Liver (tissue), 10 donors: ENCODE measurements at places on chromosomes 4 and X. TPM values are rescaled to one million over a fixed set of nuclear protein-coding genes. Genes with fewer than 3 reads are reported as not detected.
A peak's percentile ranks its signal among the peaks of the same experiment; 100 is the strongest.

GRCh38 chr4:13918110-13918509 is 290.6 kb upstream of the BOD1L1 start:
- H3K27me3 ChIP-seq, result no peaks in the 10 kb centered on the region
- no peak overlapping the region for H3K4me3 ChIP-seq
- DNase-seq, result no peak
- no peak overlapping the region for H3K27ac ChIP-seq
- no peaks in the 10 kb centered on the region for H3K4me1 ChIP-seq

GRCh38 chrX:12753366-12753765 is 37.8 kb upstream of the PRPS2 start:
- no peak overlapping the region for H3K4me3 ChIP-seq
- no peaks in the 10 kb centered on the region for H3K36me3 ChIP-seq
- H3K27me3 ChIP-seq, result no peaks in the 10 kb centered on the region
- DNase-seq, result no peak
- no peak overlapping the region for H3K27ac ChIP-seq

DNA sequence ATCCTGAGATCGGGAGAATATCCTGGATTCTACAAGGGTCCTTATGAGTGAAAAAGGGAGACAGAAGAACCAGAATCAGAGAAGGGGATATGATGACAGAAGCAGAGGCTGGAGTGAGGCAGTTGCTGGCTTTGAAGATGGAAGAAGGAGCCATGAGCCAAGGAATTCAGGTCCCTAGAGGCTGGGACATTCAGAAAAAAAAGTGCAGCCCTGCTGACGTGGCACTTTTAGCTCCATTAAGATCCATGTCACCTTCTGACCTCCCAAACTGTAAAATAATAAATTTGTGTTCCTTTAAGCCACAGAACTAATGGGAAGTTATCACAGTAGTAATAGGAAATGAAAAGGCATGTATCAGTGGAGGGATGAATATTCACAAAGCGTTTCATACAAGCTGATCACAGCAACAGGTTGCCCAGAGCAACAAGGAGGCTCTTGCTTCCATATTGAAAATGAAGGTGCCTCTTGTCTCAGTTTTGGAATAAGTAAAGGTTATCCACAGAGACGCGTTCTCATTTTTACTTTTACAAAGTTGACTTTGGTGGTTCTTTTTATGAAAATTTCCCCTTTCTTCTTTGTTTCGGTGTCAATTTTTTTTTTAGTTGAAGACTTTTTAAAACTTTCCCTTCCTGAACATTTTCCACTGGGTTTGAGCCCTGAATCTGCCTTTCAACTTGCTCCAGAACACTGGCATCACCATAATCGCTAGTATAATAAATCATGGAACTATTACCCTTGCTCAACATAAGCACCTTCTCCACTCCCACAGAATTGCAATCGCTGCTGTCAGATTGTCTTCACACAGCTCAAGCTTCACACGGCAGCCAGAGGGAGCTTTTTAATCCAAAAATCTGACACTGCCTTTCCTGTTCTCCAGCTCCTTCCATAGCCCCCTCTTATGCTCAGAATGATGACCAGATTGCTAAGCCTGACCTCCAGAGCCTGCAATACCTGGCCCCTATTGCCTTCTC is 127.6 kb upstream of the RBPJ start:
- no peak for DNase-seq
- no peak overlapping the region for H3K27ac ChIP-seq

DNA sequence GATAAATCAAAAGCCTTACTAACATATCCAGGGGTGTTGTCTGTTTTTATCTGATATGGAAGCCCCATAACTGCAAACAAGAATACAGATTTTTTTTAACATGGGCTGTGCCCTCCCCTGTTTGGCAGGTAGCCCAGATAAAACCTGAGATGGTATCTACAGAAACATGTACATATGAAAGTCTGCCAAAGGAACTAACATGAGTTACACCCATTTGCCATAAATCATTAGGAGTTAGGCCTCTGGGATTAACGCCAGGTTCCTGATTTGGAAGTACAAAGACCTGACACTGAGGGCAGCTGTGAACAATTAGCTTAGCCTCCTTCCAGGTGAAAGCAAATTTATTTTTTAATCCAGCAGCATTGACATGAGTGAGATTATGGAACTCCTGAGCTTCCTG is 264.3 kb downstream of the TECRL start:
- H3K4me3 ChIP-seq, result no peak overlapping the region
- no peaks in the 10 kb centered on the region for H3K27me3 ChIP-seq
- H3K27ac ChIP-seq, result no peak overlapping the region
- DNase-seq, result no peak

GRCh38 chr4:173919196-173919595 is 364.3 kb downstream of the FBXO8 start:
- H3K4me1 ChIP-seq, result no peaks in the 10 kb centered on the region
- H3K27ac ChIP-seq, result no peak overlapping the region
- no peaks in the 10 kb centered on the region for H3K27me3 ChIP-seq
- no peak overlapping the region for H3K4me3 ChIP-seq
- no peaks in the 10 kb centered on the region for H3K36me3 ChIP-seq

CLDN22 gene
- polyA plus RNA-seq, result not detected

DNA sequence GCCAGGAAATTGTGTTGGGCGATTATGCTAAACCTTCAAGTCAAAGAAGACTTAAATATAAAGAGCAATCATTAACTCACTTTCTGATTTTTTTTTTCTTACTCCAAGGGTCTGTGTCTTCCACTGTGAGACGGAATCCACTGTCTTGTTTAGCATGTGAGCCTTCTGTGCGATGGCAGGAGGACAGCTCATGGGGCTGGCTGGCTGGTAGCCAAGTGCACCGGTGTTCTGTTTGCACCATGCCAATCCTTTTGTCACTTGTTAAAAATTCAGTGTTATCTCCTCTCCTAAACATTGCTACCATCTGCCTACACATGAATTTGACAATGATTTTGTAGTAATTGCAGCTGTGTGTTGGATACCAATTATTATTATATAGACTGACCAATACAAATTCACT is 1056.3 kb upstream of the IGFBP7 start:
- no peak overlapping the region for H3K27ac ChIP-seq
- H3K4me3 ChIP-seq, result no peak overlapping the region
- no peak for DNase-seq
- no peaks in the 10 kb centered on the region for H3K4me1 ChIP-seq

TCP11X2 gene
- not detected for polyA plus RNA-seq

DNA sequence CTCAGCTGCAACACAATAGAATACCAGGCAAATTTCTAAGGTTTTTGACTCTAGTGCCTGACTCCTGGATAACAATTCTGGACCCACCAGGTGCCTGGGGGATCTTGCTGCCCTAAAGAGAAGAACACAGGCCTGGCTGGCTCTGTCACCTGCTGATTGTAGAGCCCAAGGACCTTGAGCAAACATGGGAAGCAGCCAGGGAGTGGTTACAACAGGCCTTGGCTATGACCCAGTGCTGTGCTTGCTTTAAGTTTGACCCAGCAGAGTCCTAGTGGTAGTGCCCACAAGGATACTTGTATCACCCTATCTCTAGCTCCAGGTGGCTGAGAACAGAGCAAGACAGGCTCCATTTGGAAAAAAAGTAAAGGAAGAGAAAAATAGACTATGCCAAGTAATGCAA is 176.8 kb upstream of the DCAF12L2 start:
- no peak overlapping the region for H3K27ac ChIP-seq
- DNase-seq, result no peak
- H3K27me3 ChIP-seq, result no peaks in the 10 kb centered on the region

GRCh38 chr4:156193106-156193505 is 239.4 kb upstream of the CTSO start:
- H3K4me1 ChIP-seq, result peaks cover 29% of the 10 kb centered on the region
- H3K4me3 ChIP-seq, result no peak overlapping the region
- peak overlapping the region; percentile 54 for H3K27ac ChIP-seq
- no peaks in the 10 kb centered on the region for H3K36me3 ChIP-seq

- no peak for DNase-seq
- no peaks in the 10 kb centered on the region for H3K27me3 ChIP-seq
- H3K4me1 ChIP-seq, result no peaks in the 10 kb centered on the region
- H3K27ac ChIP-seq, result no peak overlapping the region
Observed at GRCh38 chr4:76764251-76764650, 133.7 kb downstream of the SOWAHB start.

DNA sequence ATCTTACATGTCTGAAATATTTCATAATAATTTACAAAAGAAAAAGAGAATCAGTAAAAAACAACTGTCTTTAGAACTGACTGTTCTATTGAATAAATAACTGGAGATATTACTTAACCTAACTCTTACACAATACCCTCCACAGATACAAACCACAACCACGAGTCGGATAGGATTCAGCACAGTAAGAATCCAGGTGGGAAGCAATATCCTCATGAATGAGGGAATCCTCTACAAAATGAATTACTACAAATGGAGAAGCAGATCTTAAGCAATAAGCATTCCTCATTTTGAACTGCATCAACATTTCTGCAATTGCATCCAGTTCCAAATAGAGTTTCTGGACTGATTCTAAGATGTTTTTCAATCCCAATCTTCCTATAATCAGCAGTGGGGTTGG is 227.1 kb downstream of the SH2D1A start:
- H3K36me3 ChIP-seq, result no peaks in the 10 kb centered on the region
- no peak overlapping the region for H3K27ac ChIP-seq
- DNase-seq, result no peak
- H3K27me3 ChIP-seq, result no peaks in the 10 kb centered on the region
- H3K4me1 ChIP-seq, result peaks cover 2% of the 10 kb centered on the region

MAGEC3 gene
- not detected for polyA plus RNA-seq

DNA sequence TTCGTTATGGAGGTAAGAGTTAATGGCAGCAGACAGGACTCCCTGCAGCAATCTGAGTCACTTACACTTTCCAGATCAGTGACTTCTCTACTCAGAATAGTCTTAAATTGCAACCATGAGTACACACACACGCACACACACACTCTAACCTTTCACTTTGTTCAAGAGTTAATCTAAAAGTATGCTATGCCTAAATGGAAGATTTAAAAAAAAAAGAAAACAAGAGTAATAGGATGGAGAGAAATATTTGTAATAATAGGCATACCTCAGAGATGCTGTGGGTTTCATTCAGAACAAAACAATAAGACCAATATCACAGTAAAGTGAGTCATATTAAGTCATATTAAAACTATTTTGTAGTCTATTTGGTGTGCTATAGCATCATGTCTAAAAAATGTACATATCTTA is 969.1 kb upstream of the PCDH10 start:
- H3K36me3 ChIP-seq, result no peaks in the 10 kb centered on the region
- no peak overlapping the region for H3K27ac ChIP-seq
- DNase-seq, result no peak
- H3K27me3 ChIP-seq, result no peaks in the 10 kb centered on the region
- H3K4me3 ChIP-seq, result no peak overlapping the region

PDE6B gene
- 0.40 TPM for polyA plus RNA-seq

BRS3 gene
- not detected for polyA plus RNA-seq

- H3K27me3 ChIP-seq, result no peaks in the 10 kb centered on the region
- peaks cover 28% of the 10 kb centered on the region for H3K4me1 ChIP-seq
- no peak overlapping the region for H3K4me3 ChIP-seq
- peak overlapping the region; percentile 55 for H3K27ac ChIP-seq
- H3K36me3 ChIP-seq, result no peaks in the 10 kb centered on the region
- DNase-seq, result no peak
Observed at GRCh38 chr4:76449362-76449767, 14.3 kb downstream of the SHROOM3 start.

GABRG1 gene
- not detected for polyA plus RNA-seq

FHDC1 gene
- 0.06 TPM for polyA plus RNA-seq

NPY2R gene
- polyA plus RNA-seq, result not detected

DNA sequence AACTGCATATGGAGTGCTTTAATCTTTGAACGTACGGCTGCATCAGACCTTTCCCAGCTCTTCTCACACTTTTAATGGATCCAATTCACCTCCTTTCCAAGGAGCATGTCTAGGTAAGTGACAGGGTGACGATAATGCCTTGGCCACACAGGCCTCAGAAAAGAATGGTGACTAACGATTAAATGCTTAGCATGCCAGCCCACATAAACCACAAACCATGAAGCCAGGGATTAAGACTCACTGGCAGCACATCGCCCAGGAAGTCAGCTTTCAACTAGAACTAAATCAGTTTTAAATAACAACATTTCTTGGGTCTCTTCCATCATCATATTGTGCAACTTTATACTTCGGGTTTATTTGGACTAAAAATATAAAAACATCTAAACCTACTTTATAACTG is 28.7 kb downstream of the INPP4B start:
- H3K36me3 ChIP-seq, result no peaks in the 10 kb centered on the region
- no peak for DNase-seq
- H3K27me3 ChIP-seq, result no peaks in the 10 kb centered on the region
- no peak overlapping the region for H3K27ac ChIP-seq

- no peaks in the 10 kb centered on the region for H3K4me1 ChIP-seq
- no peak overlapping the region for H3K27ac ChIP-seq
- no peak overlapping the region for H3K4me3 ChIP-seq
- H3K27me3 ChIP-seq, result no peaks in the 10 kb centered on the region
- no peaks in the 10 kb centered on the region for H3K36me3 ChIP-seq
Observed at GRCh38 chrX:135432881-135433521, 11.3 kb downstream of the SMIM10L2A start.

DNA sequence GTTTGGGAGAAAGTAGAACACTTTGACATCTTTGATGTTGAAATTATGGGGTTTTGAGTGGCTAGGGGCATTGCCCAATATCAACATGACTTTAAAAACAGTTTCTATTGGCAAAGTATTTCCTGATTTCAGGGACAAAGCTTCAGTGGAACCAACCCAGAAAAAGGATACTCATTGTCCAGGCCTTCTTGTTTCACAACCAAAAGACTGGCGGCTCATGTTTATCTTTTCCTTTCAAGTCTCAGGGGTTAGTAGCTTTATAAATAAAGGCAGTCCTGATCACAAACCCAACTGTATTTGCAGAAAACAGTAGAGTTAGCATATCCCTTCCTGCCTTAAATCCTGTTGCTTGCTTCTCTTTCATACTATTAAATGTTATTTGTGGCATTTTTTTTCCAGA is 119.1 kb downstream of the SLITRK2 start:
- H3K4me3 ChIP-seq, result no peak overlapping the region
- no peaks in the 10 kb centered on the region for H3K4me1 ChIP-seq
- no peak for DNase-seq
- no peak overlapping the region for H3K27ac ChIP-seq

DNA sequence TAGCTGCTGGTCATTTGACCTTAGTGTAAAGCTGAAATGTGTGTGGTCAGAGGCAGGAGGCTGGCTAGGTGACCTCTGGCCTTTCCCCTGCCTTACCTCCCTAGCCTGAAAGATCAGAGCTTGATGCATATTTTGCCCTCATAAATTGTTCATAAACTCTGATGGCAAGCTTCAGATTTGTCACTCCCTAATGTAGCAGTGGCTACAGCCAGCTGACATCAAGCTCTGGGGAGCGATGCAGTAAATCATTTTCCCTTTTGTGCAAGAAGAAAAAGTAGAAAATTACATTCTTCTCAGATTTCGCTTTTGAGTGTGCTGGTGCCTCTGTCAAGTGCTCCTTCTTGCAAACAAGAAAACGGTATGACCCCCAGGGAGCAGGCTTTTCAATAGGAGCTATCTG is 87.7 kb upstream of the MAGEA4 start:
- no peak for DNase-seq
- no peaks in the 10 kb centered on the region for H3K4me1 ChIP-seq
- no peak overlapping the region for H3K27ac ChIP-seq
- H3K36me3 ChIP-seq, result no peaks in the 10 kb centered on the region
